ENCODE measurements at places on chromosomes 3 and 15.
A peak's percentile ranks its signal among the peaks of the same experiment; 100 is the strongest.

DNA sequence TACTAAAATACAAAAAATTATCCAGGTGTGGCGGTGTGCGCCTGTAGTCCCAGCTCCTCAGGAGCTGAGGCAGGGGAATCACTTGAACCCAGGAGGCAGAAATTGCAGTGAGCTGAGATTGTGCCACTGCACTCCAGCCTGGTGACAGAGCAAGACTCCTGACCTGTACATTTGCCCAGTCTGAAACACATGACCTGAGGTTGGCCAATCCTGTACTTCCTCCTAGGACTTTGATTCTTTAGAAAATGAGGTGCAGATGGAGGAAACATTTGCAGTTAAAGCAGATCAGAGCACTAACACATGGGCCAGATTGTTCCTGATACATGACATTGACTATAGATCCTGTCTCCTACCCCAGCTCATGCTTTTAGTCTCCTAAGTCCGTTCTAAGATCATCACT lies 28.9 kb upstream of the LPP start:
- DNase-seq: no peak

- no peak for DNase-seq
These were observed 413.9 kb upstream of the MDFIC2 start for GRCh38 chr3:70726096-70726938.

GRCh38 chr3:196740481-196741248 lies 1.0 kb downstream of the PAK2 start:
- peak; percentile 32 for DNase-seq

DNA sequence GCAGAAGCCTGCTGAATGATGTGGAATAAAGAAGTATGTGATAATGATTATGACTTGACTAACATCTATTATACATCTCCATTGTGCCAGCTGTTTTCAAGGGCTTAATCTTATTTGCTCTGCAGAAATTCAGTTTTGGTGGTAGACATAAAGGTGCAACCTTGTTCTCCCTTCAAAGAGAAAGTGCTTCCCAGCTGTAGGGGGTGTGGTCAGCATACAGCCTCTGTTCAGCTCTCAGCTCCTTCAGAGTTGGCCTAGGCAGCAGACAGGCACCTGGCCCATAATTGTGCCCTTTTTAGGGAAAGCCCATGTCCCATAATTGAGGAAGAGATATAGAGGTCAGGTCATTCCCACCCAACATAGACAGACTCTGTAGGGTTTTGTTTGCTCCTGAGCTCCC lies 104.3 kb upstream of the EOMES start:
- DNase-seq: no peak
